ENCODE measurements at places on chromosomes 1 and 21.

GRCh38 chr1:48039088-48040054 lies 42.2 kb upstream of the TRABD2B start:
- DNase-seq: no peak

- no peak for DNase-seq
These were observed 47.9 kb downstream of the GON4L start for GRCh38 chr1:155809088-155809487.

DNA sequence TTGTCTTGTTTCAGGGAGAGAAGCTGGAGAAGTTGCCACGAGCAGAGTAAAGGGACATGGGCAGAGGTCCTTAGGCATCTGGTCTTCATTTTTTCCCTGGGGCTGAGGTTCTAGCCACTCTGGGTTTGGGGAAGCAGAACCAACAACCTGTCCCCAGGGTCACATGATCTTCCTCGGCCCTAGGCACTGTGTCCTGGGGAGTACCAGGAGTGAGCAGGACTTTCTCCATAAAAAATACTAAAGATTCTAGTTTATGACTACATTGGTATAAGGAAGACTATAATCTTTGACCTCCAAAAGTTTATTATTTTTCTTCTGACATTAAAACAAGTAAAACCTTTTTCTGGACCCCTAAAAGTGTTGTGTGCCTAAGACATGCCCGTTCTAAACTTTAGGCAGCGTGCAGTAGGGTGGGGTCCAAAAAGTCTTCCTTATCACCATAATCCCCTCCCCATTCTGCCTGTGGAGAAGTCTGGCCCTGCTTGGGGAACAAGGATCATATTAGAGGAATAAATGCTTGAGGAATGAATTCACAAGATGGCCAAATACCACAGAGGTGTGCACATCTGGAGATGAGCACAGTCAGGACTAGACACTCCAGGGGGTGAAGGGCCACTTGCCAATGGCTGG lies 19.3 kb upstream of the IGSF3 start:
- no peak for DNase-seq

DNA sequence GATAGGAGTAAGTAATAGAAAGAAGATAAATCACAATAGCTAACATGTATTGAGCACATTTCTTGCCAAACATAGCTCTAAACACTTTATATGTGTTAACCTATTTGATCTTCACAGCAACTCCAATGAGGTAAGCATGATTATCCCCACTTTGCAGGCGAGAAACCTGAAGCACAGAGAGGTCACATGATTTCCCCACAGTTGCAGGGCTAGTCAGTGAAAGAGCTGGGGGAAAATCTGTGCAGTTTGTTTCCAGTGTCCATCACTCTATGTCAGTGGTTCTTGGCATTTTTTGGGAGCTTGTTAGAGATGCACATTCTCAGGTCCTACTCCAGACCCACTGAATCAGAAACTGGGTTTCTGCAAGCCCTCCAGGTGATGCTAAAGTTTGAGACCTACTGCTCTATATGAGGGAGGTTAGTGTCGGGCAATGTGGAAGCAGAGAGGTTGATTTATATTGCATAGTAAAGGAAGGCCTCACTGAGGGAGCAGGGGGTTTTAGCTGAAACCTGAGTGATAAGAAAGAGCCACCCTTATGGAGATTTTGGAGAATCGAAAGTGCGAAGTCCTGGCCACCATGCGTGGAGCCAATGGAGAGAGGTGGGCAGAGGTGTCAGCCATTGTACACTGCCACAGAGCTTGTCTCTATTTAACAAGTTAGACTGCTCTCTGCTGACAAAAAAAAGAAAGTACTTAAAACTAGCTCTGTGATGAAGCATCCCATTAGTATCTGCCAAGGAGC lies 20.9 kb downstream of the MCOLN3 start:
- no peak for DNase-seq

- DNase-seq: no peak
These were observed 52.8 kb downstream of the IGSF21 start for GRCh38 chr1:18160290-18160942.

DNA sequence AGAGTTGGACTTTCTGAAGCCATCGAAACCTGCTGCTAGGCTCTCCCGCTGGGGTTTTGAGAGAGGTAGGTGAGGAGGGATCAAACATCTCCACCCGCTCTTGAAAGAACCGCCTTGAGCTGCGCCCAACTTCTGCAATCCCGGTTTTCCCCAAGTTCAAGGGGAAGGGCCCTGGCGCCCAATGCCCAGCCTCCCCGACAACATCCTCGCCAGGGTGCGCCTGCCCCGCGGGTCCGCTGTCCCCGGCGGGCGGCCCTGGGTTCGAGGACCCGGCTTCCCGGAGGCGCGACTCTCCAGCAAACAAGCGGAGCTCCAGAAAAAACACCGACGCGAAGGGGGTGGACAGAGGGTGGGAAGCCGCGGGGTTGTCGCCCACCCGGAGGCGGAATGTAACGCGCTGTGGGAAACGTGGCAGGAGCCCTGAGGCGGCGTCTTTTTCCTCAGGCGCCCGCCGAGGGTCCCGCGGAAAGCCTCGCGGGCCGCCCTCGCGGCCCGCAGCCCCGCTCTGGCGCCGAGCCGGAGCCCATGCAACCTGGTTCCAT lies 607 bp downstream of the BTG3 start:
- DNase-seq: no peak

GRCh38 chr1:7586031-7586941 lies 184.8 kb upstream of the VAMP3 start:
- DNase-seq: no peak

DNA sequence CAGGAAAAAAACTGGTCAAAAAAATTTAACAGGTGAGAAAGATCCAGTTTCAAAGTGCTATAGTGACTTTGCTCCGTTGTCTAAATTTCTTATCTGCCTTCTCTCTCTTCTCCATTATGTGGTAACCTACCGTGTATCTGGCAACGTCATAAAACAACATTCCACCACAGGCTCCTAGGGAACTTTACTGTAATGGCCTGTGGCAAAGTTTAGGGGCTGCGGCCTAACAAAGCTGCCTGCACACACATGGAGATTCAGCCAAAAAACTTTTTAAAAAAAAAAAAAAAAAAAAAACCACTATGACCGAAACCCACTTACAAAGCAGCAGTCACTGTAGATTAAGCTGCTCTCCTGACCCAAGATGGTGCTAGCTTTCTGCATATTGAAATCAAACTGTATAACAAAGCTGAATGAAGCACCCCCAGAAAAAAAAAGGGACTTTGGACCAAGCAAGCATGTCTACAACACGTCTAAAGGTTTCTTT lies 202.6 kb downstream of the SLC45A1 start:
- no peak for DNase-seq

GRCh38 chr1:58741678-58742553 lies 41.9 kb downstream of the JUN start:
- no peak for DNase-seq

GRCh38 chr1:17365293-17365692 lies 6.7 kb upstream of the PADI6 start:
- no peak for DNase-seq
